Stimulated activated CD4-positive, alpha-beta T cell treated with anti-CD3 and anti-CD28 coated beads, Interleukin-15, amount 100 ng/mL, for 1 hour (primary cell): ENCODE measurements at places on chromosomes 13 and 19.

GRCh38 chr19:39446365-39447084, 1.1 kb downstream of the SUPT5H start:
- DNase-seq = no peak

DNA sequence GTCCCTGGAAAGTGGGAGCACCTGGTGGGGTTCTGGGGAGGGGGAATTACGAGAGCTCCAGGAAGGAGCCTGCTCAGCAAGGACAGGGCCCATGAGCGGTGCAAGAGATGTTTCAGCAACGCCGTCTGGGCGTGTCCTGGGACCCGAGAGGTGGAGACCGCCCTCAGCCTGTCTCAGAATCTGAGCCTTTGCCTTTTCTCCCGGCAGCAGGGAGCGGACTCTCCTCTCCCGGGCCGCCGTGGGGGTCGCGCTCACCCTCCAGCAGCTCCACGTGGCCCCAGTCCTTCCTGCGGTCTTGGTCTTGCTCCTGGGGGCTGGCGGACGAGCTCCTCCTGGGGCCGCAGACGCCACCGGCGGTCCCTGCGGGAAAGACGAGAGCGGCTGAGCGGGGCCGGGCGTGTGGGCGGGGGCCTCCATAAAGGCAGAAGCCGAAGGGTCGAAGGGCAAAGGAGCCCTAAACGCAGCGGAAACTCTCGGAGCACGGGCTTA, 714 bp downstream of the POLRMT start:
- DNase-seq = peak; percentile 22

DNA sequence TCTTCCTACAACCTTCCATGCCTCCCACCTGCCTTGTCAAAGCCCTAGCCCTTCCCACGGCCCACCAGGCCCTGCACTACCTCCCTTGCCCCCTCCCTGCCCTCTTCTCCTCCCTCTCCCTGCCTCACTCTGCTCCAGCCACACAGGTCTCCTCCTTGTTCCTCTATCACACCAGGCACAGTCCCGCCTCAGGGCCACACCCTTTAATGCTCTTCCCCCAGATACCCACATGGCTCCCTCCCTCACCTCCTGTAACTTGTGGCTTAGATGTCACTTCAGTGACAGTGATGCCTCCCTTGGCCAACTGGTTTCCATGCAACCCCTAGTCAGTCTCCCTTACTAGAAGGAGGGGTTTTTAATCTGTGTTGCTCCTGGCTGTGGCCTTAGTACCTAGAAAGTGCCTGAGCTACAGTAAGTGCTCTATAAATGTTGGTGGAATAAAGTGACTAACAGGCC, 1.3 kb downstream of the SIRT6 start:
- no peak for DNase-seq

DNA sequence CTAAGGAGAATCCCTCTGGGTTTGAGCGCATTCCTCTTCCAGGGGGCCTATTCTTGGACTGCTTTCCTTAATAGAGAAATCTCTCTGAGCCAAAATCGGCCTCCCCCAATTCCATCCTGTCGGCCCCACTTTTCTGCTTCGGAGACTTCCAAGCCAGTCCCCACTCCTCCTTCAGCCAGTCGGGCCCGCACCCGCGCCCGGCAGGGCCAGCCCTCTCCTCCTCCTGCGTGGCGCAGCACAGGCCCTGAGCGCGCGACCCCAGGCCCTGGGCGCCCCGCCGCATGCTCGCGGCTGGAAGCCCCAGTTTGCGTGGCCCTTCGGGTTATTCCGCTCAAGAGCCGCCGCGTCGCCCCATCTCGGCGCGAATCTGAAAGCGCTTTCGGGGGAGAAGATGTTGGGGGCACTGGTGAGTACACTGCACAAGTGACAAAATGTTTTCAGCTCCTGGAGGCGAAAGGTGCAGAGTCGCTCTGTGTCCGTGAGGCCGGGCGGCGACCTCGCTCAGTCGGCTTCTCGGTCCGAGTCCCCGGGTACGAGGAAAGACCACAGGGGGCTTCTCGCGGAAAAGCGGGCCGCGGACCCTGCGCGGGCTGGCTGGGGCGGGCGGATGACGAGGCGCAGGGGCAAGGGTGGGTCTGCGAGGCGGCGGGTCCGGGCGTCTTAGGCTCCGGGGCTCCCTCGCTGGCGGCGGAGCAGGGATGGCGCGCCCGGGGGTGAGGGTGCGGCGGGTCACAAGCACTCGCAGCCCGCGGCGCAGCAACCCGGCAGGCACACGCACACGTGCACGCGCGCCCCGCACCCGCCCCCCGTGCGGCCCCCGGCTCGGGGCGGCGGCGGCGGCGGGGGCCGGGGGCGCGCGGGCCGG, at the start of gene IL17D:
TSS of gene IL17D (plus strand) at position 785 of the 865 bp plus-strand sequence. CDS start 303 bp downstream, outside the sequence.
- DNase-seq = peak; percentile 23

- no peak for DNase-seq
Measured at GRCh38 chr13:113929628-113930615, 44.0 kb downstream of the C13orf46 start.

DNA sequence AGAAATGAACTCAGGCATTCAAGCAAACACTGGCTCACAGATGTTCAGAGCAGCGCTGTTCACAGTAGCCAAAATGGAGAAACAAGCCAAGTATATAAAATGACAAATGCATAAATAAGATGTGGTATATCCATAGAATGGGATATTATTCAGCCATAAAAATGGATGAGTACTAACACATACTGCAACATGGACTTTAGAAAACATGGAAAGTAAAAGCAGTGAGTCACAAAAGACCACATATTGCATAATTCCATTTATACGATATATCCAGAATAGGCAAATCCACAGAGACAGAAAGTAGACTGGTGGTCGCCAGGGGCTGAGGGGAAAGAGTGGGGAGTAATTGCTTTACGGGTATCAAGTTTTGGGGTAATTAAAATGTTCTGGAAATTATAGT, 6.6 kb downstream of the ZNF837 start:
- no peak for DNase-seq

DNA sequence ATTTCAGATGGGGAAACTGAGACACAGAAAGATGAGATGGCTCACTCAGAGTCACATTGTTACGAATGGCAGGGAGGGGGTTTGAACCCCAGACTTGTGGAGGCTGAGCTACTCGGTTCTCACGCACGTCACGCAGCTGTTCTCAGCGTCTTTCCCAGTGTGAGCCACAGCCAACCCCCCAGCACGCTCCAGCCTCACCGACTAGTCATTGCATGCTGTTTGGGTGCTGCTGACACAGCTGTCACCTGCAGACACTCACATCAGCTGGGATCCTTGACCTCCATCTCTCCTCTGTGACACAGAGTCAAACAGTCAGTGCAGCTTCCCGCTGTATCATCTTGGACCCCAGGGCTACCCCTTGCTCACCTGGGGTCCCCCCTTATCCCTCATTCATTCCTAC, 2.4 kb upstream of the NCAN start:
- DNase-seq = no peak

- DNase-seq = no peak
Measured at GRCh38 chr13:21825801-21826200, 154.9 kb downstream of the FGF9 start.

DNA sequence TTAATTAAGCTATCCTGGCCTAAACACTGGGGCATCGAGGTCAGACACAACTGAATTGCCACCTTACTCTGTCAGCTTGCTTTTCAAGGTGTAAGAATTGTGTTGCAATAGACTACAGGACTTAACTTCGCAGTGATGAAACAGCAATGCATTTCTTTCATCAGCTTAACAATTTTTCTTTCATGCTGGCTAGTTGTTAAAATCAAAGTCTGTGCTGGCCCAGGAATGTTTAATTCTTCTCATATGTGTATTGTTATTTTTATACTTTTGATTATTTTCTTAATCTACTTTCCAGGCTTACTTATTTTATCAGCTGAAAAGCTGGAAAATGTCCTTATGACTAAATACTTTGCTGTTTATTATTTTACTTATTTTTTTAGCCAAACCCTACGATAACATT, 79.7 kb downstream of the EFNB2 start:
- no peak for DNase-seq

- no peak for DNase-seq
Measured at GRCh38 chr13:73849292-73849691, 284.9 kb downstream of the KLF12 start.

DNA sequence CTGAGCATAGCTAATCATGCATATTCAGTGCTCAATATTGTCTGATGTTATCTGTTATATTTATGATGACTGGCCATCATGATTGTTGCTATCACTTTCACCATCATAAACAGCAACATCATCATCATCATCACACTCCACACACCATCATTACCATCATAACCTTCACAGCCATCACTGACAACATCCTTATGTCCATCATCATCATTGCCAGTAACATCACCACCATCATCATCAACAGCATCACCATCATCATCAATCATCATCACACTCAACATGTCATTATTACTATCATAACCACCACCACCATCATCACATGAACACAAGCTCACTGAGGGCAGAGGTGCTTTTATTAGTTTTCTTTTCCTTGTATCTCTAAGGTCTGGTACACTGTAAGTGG, 75.9 kb downstream of the MBD3L1 start:
- no peak for DNase-seq

DNA sequence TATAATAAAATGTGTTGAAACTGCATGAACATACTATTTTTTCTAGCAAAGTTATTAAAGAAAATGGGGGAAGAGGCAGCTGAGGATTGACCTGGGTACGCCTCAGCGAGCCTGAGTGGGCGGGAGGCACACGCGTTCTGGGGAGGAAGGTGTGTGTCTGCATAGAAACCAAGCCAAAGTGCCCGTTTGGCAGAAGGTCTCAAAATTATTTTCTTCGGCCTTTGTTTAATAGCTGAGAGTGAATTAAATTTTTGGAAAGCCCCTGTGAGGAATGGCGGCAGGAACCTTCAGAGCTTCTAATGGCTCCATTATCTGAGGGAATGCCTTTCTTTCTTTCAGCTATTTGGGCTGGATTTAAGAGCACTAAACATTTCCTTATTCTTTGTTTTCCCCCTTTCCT, 5.2 kb downstream of the ZIC2 start:
- no peak for DNase-seq
